ENCODE measurements at places on chromosomes 11 and 22.

GRCh38 chr11:27451244-27451965 is 21.2 kb downstream of the LGR4 start:
- DNase-seq = no peak

DNA sequence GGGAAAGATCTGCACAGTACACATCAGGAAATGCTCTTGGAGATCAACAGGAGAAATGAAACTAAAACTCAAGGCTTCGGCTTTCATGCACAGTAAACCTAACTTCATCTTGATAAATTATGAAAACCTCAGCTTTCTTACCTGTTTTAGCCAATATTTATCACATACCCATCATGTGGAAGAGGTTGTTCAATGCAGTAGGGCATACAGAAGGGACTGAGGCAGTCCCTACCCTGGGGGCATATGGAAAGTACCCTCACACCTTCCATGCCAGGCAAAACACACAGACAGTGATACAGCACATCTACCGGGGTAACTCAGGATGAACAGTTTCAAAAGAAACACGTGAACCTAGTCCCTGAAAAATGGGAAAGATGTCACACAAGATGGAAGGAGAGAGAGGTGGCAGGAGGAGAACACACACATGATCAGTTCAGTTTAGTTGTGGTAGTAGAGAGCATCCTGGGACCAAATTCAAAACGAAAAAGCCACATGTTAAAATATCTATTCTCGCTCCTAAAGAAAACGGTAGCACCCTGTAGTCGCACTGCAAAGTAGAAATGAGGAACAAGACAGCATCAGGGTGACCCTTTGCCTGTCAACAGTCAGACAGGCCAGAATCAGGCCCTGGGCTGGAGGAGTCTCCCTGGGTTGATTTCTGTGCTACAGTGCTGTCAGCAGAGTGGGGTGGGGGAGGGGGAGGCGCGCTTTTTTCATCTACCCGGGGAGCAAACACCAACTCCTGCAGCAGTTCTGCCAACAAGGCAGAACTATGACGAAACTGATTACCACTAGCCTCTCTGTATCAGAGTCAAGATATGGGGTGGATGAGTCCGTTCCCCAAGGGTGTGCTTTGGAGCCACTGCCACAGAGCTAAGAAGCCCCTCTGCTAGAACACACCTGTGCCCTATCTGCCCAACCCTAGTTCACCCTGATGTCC is 1.3 kb downstream of the HIRA start:
- DNase-seq = no peak

DNA sequence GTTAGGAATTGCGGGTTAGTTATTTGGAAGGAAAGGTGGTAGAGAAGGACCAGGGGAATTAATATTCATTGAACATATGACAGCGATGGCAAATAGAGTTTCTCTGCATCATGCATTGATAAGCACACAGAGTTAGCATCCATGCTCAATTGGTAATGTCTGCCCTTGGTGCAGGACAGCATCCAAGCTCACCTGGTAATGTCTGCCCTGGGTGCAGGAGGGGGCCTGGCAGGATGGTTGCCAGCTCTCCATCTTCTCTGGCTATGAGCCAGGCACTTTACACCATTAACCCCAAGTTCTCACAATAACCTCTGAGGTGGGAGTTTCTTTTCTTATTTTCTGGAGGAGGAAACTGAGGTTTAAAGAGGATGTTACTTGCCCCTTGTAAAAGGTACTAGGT is 50.4 kb upstream of the RBFOX2 start:
- no peak for DNase-seq

GRCh38 chr11:131829725-131830124 is 459.3 kb downstream of the NTM start:
- no peak for DNase-seq

DNA sequence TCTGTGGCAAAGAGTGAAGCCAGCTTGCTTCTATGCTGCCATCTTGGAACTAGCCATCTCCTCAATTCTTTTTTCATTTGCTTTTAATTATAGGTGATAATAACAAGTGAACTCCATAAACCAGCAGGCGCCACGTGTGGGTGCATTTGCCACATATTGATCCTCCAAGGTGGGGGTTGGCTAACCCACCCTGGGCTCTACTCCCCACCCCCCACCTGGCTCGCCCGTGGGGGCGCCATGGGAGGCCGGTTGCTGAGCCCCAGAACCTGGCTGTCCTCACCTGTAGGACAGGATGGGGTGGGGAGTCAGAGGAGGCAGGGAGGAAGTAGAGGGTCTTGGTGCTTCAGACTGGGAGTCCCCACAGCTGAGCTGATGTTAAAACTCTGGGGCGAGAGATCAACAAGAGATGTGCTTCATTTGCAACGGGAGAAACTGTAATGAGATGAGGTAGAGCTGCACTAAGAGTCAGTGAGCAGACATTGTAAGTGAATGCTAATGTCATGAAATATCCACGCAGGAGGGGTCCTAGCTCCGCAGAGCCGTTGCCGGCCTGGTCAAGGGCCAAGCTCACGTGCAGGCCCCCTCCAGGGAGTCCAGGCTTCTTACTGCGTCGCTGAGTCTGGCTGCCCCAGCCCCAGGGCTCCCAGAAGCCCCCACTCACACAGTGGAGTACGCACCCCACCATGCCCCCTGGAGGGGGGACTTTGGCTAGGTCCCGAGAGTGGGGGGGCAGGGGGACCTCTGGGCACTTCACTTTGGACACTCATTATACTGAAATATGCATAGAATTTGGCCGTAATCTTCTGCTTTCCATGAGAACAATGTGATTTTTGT is 59.4 kb downstream of the BRD1 start:
- no peak for DNase-seq

DNA sequence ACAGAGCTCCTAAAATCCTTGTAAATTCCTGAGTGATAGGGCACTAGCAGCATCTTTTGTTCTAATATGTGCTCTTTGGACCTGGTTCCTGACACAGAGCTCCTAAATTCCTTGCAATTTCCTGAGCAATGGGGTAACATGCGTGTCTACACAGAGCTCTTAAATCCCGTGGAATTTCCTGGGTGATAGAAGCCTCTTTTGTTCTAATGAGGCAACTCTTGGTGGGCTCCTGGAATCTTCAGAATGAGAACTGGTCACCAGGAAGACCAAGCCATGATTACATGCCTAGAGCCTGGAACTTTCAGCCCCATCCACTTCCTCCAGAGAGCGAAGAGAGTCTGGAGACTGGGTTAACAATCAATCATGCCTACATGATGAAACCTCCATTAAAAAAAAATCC is 19.0 kb downstream of the RSF1 start:
- no peak for DNase-seq

DNA sequence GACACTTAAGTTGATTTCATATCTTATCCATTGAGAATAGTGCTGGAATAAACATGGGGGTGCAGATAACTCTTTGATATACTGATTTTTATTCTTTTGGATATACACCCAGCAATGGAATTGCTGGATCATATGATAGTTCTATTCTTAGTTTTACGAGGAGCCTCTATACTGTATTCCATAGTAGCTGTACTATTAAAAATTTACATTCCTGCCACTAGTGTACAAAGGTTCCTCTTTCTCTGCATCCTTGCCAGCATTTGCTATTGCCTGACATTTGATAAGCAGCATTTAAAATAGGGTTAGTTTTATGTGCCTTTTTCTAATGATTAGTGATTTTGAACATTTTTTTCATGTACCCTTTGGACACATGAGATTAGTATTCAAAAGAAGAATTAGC is 554.2 kb downstream of the JRKL start:
- DNase-seq = no peak

- no peak for DNase-seq
Measured at GRCh38 chr11:85718991-85719807, 33.2 kb upstream of the CCDC89 start.
